Stimulated activated CD8-positive, alpha-beta memory T cell treated with anti-CD3 and anti-CD28 coated beads, Interleukin-7, amount 100 ng/mL, for 1 hour (primary cell): ENCODE measurements at places on chromosomes 5 and 9.

DNA sequence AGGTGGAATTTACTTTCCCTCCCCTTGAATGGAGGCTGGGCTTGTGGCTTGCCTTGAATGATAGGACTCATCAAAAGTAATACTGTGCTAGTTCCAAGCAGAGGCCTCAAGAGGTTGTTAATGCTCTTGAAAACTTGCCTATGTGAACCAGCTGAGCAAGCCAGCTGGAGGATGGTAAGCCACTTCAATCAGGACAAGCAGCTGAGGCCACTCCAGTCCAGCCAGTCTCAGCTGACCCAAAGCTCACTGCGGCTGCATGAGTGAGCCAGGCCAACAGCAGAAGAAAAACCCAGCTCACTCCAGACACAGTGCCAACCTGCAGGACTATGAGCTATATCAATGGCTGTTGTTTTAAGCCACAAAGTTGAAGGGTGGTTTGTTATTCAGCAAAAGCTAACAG is 182.8 kb downstream of the MCTP1 start:
- no peak for DNase-seq

DNA sequence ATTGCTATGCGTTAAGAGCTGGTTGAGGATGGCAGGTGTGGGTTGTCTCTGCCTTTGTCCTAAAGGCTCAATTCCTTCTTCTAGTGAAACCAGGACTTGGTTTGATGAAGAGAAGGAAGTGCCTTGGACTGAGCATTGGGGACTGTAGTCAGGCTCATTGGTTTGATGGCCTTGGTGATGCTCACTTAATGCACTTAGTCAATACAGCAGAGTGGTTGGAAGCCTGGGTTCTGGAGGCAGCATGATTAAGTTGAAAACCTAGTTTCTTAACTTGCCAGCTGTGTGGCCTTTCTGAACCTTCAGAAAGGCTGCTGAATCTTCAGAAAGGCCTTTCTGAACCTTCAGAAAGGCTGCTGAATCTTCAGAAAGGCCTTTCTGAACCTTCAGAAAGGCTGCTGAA is 52.4 kb downstream of the PTTG1 start:
- no peak for DNase-seq

GRCh38 chr9:13832446-13832845 is 481.5 kb downstream of the NFIB start:
- DNase-seq: no peak

DNA sequence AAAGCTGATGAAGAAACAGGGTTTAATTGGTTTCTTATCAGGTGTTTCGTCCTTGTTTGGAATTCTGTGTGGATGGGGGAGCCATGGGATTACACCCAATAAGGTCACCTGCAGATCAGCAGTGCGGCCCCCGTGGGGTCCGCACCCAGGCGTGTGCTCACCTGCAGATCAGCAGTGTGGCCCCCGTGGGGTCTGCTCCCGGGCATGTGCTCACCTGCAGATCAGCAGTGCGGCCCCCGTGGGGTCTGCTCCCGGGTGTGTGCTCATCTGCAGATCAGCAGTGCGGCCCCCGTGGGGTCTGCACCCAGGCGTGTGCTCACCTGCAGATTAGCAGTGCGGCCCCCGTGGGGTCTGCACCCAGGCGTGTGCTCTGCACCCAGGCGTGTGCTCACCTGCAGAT is 41.7 kb upstream of the CEP72 start:
- DNase-seq: no peak

DNA sequence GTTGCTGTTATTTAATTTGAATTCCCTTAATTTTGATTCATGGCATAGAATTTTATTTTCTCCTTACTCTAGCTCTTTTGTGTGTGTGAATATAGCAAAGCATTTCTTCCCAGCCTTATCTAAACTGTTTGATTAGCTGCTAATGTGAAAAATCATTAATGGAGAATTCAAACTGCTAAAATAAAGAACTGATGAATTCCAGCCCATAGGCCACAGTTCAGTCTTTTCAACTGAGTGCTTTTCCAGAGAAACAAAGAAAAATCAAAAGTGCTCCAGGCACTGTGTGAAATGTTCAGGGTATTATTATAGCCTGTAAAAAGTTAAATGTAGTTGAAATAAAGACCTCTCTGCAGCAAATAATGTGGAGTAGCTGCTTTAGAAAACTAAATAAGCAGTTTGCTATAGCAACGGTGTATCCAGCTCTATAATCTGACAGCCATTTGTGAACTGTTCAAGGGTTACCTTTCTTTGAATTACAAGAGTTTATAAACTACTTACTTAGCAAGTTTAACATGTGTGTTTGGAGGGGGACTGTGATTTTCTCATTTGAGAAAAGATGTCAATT is 123.8 kb downstream of the GIN1 start:
- DNase-seq: no peak

- DNase-seq: no peak
Observed at GRCh38 chr5:131386779-131387178, 122.9 kb downstream of the CDC42SE2 start.

DNA sequence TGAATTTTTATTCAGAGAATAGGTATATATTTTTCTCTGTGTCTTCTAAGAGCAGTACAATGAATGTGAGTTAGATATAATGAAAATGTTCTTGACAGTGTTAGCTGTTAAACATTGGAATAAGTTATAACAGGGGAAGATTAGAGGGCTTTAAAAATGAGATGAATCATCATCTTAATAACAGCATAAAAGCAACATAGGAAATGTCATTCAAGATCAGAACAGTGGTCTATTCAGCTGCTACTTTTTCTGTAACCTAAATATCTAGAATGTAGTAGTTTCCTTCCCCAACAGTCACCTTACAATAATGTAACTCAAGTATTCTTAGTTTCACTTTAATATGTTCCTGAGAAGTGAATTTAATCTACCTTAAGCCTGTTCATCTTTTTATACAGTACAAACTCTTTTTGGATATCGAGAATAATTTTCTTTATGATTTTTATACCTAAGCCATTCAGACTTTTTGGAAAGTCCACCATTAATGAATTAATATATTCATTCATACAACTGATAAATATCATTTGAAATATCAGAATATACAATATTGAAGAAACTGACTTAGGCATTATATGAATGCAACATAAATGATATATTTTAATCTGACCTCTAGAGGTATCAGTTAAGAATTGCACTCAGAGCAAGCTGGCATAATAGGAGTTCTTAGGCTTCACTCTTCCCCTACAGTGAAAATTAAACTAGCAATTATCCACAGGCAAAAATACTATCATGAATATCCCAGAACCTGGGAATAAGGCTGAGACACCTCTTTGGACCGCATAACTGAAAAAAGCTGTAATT is 66.1 kb upstream of the EDIL3 start:
- no peak for DNase-seq

- DNase-seq: no peak
Observed at GRCh38 chr9:86141843-86142242, 42.5 kb upstream of the GOLM1 start.

DNA sequence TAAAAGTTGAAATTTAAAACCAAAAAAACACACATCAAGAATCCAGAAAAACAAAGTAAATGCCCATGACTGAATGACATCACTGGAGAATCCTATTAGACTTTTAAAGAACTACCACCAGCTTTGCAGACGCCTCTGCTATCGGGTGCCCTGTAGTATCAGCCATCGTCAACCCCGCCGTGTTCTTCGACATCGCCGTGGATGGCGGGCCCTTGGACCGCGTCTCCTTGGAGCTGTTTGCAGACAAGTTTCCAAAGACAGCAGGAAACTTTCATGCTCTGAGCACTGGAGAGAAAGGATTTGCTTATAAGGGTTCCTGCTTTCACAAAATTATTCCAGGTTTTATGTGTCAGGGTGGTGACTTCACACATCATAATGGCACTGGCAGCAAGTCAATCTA is 201.9 kb downstream of the DMAC1 start:
- no peak for DNase-seq

DNA sequence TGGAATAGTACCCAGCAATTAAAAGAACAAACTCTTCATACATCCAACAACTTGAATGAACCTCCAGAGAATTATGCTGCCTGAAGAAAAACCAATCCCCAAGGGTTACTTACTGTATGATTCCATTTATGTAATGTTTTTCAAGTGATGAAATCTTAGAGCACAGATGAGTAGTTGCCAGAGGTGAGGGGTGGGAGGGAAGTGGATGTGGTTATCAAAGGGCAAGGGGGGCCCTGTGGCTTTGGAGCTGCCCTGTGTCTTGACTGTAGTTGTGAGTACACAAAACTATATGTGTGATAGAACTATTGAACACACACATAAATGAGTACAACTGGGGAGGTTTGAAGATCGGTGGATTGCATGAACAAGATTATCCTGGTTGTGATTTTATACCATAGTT is 115.8 kb upstream of the SLC25A48 start:
- DNase-seq: no peak

GRCh38 chr9:22855980-22856379 is 409.4 kb downstream of the DMRTA1 start:
- DNase-seq: no peak
